NCI-H1930 (cell line): ENCODE measurements at places on chromosomes 3 and 15.

GRCh38 chr15:68311859-68312557 lies 34.5 kb downstream of the FEM1B start:
- DNase-seq, result no peak

DNA sequence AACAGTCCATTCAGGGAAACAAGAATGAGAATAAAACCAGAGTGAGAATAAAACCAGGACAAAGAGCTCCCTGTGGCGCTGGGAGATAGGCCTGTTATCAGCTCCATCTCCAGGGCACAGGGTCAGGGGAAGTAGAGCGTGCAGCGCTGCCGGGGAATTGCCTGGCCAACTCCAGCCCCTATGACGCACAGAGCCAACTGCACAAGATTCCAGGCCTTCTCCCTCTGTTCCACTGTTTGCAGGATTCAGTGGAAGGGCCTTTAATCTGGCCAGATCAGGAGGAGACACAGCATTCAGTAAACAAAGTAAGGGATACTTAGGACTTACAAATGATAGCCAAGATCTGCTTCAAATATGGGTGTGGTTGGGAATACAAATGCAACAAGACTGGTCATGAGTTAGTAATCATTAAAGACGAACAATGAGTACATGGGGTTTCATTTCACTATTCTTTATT lies 49.4 kb downstream of the ITGB5 start:
- DNase-seq, result no peak

DNA sequence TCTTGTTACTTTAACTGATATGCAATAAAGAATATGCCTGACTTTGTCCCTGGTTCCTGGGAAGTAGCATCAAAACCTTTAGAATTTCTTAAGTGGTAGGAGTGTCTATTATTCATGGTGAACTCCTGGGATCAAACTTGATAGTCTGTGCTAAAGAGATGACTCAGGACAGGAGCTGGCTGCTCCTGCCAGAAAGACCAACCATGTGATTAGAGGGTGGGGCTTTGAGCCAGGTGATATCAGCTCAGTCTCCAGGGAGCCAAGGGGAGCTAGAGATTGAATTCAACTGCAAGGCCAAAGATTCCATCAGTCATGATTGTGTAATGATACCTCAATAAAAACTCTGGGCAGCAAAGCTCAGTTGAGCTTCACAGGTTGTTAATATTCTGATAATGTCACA lies 20.6 kb upstream of the TMC3 start:
- no peak for DNase-seq

GRCh38 chr3:101637451-101637850 lies 39.5 kb downstream of the ZBTB11 start:
- no peak for DNase-seq

DNA sequence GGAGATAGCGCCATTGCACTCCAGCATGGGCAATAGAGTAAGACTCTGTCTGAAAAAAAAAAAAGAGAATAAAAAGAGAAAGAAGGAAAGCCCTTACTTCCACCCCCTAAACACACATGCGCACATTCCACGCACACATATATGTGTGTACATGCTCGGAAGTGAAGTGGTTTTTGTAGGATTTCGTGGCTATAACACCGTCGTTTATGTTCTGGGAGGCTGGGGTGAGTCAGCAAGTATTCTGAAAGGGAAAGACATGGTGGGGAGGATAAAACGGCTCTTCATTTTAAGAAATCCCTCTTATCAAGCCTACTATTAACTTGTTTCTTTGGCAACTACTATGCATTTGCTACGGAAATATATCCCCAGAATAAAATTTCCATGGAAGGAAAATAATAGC lies 422.8 kb upstream of the TBL1XR1 start:
- no peak for DNase-seq

- DNase-seq, result no peak
Measured at GRCh38 chr3:22691407-22691806, 511.7 kb upstream of the UBE2E2 start.

GRCh38 chr3:172126741-172127140 lies 87.4 kb downstream of the FNDC3B start:
- DNase-seq, result no peak

- DNase-seq, result peak; percentile 2
Measured at GRCh38 chr3:71926262-71926600, 141.3 kb upstream of the PROK2 start.

DNA sequence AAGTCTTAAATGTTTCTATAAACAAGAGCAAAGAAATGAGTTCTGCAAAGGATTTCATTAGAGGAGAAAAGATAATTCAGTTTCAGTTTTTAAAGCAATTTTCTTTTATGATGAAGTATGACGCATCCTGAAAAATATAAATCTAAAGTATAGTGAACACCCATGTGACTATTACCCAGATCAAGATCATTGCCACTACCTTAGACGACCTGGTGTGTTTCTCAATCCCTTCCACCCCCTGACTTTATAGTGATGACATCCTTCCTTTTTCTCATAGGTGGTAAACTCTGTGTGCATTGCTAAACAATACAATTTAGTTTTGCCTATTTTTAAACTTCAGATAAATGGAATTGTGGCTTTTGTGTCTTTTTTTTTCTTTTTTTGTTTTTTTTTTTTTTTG lies 8.4 kb downstream of the STT3B start:
- DNase-seq, result no peak

DNA sequence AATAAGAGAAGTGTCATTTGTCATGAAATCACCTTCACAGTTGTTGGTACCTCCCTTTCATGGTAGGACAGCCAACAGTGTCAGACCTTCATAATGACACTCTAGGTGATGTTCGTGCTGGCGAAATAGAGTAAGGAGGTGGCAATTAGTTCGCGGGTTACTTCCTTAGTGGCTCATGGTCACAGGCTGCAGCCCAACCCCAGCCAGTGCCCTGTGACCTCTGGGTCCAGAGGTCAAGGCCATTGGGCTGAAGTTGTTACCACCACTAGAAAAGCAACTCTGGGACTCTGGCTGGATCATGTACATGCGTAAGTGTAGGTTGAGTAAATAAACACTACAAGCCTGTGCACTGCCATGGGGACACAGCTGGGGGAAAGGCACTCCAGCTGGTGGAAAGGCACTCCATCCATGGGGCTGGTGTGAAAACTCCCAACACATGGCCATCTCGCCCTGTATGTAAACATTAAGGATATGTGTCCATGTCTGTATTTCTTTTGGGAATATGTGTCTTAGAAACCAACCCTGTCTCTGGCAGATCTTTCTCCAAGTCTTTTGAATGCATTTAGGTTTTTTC lies 106.7 kb downstream of the RYK start:
- no peak for DNase-seq

DNA sequence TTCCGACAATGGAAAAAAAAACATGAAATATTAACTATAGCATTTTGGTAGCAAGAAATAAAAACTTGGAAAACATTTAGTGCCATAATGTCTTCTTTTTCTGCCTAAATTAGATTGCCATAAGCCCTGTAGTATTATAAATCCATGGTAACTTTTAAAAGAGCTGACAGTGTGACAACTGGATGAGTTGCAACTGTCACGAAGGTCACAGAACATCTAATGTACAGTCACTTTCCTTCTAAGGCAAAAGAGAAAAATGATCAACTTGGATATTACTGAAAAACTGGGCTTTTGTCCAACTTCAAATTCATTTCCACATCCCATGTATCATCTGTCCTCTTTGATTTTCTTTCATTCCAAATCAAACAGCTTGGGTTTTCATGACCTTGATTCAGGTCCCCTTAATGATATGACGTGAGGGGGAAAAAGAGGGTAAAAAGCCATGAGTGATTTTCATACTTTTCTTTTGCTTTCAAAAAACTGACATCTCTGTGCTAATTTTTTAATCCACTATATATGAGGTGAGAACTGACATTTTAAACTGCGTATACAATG lies 602 bp downstream of the CPB1 start:
- DNase-seq, result no peak

DNA sequence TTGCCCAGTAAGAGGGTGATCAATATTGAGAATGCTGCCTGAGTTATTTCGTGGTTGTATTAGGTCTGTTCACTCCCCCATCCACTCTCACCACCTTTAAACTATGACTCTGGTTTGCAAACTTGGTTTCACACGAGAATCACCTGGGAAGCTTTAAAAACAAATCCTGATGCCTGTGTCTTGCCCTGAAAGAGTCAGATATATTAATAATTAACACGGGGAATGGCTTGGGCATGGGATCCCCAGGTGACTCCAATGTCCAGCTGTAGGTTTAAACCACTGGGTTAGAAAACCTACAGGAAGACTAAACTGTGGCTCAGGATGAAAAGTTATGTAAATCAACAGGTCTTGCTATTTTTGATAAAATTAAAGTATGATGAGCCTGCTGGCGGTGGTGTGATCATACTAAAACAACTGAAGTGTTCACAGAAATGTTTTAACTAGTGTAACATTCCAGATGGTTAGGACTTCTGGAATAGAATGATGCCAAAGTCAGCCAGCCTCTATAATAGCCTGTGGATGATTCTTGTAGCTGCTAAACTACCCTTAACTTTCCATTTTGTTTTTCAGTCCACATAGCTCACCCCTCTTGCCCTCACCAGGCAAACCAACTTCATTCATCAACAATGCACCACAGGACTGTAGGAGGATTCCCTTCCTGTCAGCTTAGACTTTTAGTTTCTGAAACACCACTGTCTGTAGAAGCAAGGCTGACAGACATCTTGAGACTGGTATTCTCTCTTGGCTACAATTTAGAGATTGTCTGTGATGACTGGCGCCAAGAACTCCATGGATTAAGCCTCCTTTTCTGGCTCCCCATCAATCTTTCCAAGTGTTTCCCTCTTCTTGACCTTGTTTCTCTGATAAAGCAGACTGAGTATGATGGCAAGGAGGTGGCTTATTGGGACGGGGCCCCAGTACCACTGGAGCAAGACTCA lies 119.1 kb upstream of the ADAMTS9 start:
- DNase-seq, result no peak

DNA sequence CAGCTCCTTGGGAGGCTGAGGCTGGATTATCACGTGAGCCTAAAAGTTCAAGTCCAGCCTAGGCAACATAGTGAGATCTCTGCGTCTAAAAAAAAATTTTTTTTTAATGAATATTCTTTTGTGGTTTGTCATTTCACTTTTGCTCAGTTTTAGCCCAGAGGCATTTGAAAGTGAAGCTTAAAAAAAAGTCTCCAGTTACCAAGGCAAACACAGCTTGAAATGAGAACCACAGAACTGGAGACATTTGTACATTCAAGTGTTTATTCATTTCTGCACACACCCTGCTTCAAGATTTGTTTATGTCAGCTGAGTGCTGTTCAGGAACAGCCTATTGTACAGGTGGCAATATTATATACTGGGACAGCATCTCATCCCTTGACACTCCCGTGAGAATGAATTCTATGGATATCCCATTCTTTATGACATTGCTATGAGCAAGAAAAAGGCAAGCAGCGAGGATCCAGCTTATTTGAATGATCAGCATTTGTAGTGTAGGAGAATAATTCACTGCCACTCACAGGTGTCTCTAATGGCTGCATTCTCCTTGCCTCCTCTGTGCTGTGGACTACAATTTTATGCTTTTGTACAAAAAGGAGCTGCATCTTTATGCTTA lies 444.8 kb upstream of the GRM7 start:
- DNase-seq, result no peak

DNA sequence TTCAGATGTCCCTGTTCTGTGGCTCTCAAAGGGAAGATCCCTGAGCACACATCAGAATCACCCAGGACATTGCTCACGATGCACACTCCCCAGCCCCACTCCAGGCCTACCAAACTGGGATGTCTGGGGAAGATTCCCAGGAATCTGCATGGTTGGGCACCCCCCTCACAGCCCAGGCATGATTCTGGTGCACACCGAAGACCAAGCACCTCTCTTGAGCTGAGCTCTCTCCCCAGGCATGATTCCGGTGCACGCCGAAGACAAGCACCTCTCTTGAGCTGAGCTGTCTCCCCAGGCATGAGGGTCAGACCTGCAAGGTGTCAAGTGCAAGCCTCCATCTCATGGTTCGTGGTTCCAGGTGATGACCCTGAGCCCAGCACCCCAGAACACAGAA lies 112.2 kb upstream of the MEF2A start:
- no peak for DNase-seq

DNA sequence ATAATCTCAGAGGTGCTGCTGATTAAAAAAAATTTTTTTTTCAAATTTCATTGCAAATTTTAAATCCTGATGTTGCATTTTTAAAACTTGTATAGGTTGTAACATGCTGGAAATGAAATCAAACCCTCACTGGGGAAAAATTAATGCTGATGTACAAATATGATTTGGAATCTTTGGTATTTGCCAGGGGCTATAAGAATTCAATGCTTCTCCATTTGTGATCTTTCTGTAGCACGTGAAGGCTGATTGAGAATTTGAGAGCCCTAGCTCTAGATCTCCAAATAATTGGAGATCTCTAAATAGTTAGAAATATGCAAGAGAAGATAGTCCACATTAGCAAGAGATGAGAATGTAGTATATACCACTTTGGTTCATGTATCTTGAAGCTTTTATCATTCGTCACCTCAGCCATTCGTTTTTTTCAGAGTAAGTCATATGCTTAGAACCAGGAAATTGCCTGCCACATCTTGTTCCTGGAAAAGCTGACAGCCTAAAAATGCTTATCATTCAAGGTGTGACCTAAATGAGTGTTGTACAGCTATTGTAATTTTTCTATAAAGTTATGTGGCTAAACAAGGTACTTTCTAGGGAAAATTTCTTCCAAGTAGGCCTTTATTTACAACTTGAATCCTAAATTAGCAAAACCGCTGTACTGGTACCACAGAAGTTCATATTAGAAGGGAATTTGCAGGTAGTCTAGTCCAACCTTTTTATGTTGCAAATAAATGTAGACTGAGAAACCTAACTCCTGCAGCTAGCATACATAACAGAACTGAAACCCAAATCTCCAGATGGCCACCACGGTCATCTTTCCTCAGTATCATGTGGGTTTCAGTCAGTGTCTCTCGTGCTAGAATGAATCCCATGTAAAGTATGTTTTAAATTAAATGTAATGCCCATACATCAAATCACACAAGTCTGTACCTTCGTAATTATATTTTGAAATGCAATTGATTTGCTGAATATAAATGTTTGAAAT lies 48.5 kb downstream of the FNDC3B start:
- DNase-seq, result no peak

DNA sequence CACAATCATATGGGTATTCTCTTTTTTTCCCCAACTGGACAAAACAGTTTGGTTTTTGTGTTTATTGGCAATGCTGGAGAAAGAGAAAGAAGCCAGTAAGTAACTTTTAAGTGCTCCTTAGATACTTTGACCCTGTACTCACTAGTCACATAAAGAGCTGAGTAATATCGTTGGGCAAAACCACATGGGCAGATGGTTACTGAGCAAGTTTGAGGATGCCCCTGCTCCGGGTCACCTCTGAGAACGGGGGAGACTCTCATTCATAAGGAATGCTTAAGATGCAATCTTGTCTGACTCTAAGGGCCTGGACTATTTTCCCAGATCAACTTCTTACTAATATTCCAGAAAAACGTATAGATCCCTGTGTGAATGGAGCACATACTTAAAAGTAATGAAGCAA lies 106.4 kb upstream of the SLC2A2 start:
- DNase-seq, result no peak
